Activated T-cell treated with anti-CD3 and anti-CD28 coated beads, Interleukin-2, amount 50 U/mL, for 4 hours (primary cell): ENCODE measurements at places on chromosomes 11 and 22. TPM values are rescaled to one million over a fixed set of nuclear protein-coding genes. Genes with fewer than 3 reads are reported as not detected.

- DNase-seq, result no peak
These were observed 88.9 kb downstream of the BDNF start for GRCh38 chr11:27611390-27611789.

MMP27 gene
- total RNA-seq, result not detected

CRACR2B gene
- total RNA-seq, result 0.28 TPM

SOX6 gene
- total RNA-seq, result 0.47 TPM

DNA sequence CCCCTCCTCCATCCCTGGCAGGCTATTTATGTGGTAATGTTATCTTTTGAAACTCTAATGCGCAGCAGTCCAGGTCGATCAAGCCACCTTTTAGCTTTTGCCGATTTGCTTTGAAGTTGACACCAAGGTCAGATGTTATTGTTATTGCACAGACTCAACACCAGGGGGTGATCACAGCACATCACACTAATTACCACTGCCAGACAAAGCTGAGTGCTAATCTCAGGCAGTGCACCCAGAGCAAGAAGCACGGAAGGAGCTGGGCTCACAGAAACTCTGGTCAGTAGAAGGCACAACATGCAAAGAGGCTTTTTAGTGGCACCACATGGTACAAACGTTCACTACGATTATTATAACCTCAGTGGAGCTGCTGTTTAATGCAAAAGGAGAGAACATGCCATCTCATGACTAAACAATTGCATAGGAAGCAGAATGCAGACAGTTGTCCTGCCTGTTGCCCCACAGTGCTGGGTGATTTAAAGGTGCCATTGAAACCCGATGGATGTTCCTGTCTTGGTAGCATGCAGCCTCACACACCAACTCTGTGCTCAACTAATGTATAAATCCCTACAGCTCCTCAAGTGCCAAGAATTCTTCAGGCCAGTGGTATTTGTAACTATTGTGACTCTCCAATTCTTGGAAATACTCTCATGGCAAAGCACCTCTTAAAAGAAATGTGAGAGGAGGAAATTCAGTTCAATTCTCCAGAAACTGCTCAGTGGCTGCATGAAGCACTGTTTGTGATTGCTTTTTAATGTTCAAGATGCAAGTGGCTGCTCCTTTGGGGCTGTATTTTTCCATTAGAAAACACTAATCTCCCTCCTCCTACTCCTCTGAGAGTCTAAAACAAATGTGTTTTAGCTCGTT is 353.9 kb upstream of the DDI1 start:
- DNase-seq, result peak; percentile 5

LRRC74B gene
- total RNA-seq, result not detected

DNA sequence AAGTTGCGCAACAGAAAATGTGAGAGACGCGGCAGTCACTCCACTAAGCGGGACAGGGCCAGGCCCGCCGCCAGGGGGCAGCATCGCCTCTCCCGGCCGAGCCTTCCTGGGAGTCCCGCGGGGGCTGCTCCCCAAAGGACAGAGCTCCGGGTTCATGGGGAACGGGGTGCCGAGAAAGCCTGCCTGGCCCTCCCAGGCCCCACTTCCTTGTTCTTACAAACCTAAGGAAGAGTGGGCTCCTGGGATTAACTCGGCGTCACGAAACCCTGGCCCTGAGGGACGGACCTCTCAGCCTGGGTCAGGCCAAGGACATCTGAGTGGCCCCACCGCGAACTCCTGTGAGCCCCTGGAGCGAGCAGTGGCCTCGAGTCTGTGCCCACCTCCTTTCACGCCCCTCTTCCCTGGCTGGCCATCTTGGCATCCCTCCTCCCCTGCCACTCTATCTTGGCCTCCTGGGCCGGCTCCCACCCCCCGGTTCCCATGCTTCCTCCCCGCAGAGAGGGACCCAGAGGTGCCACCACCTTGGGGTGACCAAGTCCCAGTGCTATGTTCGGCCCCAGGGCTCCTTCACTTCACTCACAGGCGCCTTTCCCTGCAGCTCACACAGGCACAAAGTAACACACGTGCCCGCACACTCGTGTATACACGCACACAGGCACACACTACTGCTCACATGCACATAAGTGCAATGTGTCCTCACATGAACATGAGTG is 99.9 kb upstream of the FGF3 start:
- DNase-seq, result peak; percentile 66
